Common myeloid progenitor, CD34-positive (primary cell): ENCODE measurements at places on chromosomes 11 and 22.
A peak's percentile ranks its signal among the peaks of the same experiment; 100 is the strongest.

DNA sequence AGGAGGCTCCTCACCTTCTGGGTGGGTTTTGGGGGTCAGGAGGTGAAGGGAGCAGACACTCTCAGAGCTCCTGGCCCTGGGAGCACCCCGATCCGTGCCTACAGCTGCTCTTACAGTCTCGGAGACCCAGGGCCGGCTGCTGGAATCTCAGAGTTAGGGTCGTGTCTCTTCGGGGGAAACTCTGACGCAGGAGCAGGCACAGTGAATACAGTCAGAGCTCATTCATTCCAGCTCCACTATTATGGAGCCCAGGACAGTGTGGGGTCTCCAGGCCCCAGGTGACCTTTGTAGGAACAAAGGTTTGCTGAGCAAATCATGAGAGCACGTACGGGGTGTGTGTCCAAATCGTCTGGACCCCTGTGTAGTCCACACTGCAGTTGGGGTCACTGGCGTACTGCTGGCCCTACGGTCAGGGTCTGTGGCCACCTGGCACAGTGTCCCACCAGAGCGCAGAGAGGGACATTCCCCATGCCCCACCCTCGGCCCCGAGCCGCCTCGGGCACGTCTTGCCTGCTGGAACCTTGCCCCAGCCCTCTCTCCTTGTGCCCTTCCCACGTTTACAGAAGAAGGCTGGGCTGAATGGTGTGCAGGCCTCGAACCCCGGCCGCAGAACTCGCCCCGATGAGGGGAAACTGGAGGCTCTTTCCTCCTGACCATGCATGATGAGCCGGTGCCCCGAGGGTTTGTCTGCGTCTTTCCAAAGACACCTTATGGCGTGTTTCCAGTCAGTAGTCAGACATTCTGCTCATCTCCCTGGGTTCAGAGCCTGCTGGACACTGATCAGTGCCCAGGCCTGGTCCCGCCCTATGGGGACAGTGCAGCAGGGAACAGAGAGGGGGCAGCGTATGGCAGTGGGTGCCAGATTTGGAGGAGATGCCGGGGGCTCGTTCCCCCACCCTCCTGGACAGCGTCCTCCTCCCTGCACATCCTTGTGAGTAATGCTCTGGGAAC lies 1166.6 kb downstream of the BRD1 start:
- H3K36me3 ChIP-seq, result no peaks in the 10 kb centered on the region
- no peaks in the 10 kb centered on the region for H3K27me3 ChIP-seq
- no peak overlapping the region for H3K27ac ChIP-seq

DNA sequence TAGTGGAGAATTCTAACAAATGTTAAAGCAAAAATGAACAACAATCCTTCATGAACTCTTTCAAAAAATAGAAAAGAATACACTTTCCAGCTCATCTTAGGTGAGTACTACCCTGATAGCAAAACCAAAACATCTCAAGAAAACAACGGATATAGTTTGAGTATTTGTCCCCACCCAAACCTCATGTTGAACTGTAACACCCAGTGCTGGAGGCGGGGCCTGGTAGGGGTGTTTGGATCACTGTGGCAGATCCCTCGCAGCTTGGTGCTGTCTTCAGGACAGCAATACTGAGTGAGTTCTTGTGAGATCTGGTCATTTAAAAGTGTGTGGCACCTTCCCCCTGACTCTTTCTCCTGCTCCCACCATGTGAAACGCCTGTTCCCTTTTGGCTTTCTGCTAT lies 27.0 kb downstream of the NCAPD3 start:
- peaks cover 20% of the 10 kb centered on the region for H3K36me3 ChIP-seq
- no peaks in the 10 kb centered on the region for H3K4me1 ChIP-seq
- no peak overlapping the region for H3K4me3 ChIP-seq
- DNase-seq, result no peak
- no peak overlapping the region for H3K27ac ChIP-seq
- H3K27me3 ChIP-seq, result no peaks in the 10 kb centered on the region

DNA sequence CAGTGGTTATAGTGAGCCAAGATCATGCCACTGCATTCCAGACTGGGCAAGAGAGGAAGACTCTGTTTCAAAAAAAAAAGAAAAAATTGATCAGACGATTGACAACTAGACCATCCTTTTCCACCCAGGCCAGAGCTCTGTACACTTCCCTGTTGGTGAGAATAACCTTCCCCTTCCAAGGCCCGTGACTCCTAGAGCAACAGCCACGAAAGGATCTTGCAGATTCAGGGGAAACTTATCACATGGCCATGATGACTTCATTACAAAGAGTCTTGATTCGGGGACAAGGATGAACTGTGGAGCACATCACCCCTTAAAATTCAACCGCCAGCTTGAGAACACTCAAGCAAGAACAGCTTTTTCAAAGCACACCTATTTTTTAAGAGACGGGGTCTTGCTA lies 10.3 kb downstream of the CD5 start:
- no peak for DNase-seq
- H3K4me3 ChIP-seq, result no peak overlapping the region
- no peaks in the 10 kb centered on the region for H3K4me1 ChIP-seq
- H3K27ac ChIP-seq, result no peak overlapping the region

GRCh38 chr11:121650351-121651256 lies 197.8 kb upstream of the SORL1-AS1 start:
- no peak overlapping the region for H3K27ac ChIP-seq
- peaks cover 2% of the 10 kb centered on the region for H3K27me3 ChIP-seq
- H3K36me3 ChIP-seq, result no peaks in the 10 kb centered on the region
- no peak overlapping the region for H3K4me3 ChIP-seq

DNA sequence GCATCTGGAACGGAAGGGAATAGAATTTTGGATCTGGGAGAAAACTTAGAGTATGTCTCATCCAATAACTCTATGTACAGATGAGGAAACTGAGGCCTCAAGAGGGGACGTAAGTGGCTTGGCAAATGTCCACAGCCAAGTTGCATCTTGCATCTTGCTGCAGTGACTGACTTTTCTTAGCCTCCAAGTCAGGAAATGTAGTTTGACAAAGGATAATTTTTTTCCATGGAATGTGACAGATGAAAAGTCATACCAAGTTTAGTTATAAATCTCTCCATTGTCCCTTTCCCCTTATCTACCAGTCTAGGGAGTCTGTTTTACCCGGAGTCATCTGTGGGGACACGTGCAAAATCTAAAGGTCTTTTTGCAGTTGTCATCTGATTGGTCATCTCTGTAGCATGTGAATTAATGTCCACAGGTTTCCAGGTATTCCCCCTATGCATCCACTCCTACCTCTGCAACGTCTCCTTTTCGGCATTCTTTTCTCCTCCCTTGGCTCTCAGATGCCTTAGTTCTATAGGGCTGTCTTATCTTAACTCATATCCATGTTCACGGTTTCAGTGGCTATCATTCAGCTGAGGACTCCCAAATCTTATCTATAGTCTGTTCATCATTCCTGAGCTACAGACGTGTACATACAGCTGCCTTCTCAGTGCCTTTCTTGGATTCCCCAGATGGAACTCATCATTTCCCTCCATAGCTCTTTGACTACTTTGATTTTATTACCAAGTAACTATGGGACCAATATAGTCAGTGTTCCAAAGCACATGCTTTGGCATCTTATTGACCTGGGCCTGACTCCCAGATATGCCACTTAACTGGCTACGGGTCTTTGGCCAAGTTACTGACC lies 139.5 kb upstream of the TIMP3 start:
- no peak overlapping the region for H3K27ac ChIP-seq
- H3K4me3 ChIP-seq, result no peak overlapping the region
- no peaks in the 10 kb centered on the region for H3K27me3 ChIP-seq
- H3K36me3 ChIP-seq, result no peaks in the 10 kb centered on the region

GRCh38 chr11:67317888-67318555 lies 14.7 kb downstream of the SSH3 start:
- no peak for DNase-seq
- H3K4me3 ChIP-seq, result peak overlapping the region; percentile 83
- H3K27me3 ChIP-seq, result no peaks in the 10 kb centered on the region
- peaks cover 4% of the 10 kb centered on the region for H3K4me1 ChIP-seq
- H3K27ac ChIP-seq, result peak overlapping the region; percentile 25
- no peaks in the 10 kb centered on the region for H3K36me3 ChIP-seq

GRCh38 chr11:126332221-126332711 lies 23.2 kb upstream of the ST3GAL4 start:
- H3K27ac ChIP-seq, result no peak overlapping the region
- no peaks in the 10 kb centered on the region for H3K27me3 ChIP-seq
- H3K4me1 ChIP-seq, result peaks cover 44% of the 10 kb centered on the region
- no peak overlapping the region for H3K4me3 ChIP-seq
